ENCODE measurements at places on chromosomes 6 and 20. TPM values are rescaled to one million over a fixed set of nuclear protein-coding genes. Genes with fewer than 3 reads are reported as not detected.

DNA sequence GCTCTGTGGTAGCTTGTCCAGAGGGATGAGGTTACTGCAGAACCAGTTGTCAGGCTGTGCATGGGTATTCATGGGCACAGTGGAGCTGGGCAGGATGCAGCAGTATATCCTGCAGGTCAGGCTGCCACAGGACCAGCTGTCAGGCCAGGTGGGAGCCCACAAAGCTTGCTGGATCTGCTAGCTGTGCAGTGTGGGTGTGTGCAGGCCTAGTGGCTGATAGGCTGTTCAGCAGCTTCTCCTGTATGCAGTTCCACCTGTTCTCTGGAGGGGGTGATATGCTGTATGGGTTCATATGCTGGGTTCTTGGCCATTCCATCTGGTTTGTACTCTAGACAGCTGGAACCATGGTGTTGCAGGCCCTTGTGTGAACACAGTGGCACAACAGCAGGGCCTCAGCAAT is 40.6 kb upstream of the TPD52L1 start:
- no peak for DNase-seq

DNA sequence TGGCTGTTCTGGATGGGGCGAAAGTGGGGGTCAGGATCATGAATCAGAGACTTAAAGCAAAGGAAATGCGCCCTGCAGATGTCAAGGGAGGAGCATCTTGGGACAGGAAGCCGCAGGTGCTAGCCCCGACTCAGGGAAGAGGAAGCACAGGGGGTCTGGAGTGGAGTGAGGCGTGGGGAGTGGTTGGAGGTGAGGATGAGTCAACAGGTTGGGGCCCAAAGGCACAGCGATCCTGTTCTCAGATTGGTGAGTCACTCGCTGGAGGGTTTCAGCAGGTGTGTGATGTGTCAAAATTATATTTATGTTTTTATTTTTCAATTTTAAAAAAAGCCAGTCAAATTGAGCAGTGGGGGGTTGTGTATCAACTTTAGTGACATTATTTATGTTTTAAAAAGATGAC is 19.0 kb downstream of the PACSIN1 start:
- no peak for DNase-seq

DNA sequence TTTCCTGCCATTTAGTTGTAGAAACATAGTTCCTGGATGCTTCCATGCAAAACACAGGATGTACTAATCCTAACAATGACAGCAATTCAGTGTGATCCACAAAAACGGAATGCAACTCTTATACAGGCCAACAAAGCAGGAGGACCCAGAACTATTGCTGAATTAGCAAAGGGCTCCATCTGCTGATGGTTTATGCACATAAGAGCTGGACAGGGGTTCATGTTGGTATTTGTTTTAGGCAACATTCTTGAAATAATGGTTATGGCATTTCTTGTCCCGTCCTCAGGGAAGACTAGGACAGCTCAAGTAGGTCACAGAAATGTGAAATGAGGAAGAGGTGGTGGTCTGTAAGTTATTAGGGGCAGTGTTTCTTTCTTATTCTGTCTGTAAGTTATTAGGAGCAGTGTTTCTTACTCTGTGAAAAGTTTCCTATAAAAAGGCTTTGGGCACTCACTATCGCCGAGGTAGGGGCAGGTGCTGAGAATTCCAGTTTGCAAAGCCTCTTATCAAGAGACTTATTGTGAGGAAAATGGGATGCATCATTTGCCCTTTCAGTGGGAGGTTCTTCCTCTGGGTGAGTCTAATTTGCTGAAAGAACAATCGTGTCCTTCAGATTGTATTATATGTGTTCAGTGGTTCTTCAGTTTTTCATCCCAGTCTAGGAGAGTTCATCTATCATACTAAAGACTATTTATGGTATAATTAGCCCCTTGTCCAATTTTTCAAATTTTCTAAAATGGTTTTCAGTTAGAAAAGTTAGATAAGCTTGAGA is 171.1 kb downstream of the MCHR2 start:
- peak; percentile 61 for DNase-seq

AVP gene
- total RNA-seq = not detected

- DNase-seq = no peak
These were observed 37.4 kb upstream of the RIPPLY2 start for GRCh38 chr6:83815631-83816272.

DNA sequence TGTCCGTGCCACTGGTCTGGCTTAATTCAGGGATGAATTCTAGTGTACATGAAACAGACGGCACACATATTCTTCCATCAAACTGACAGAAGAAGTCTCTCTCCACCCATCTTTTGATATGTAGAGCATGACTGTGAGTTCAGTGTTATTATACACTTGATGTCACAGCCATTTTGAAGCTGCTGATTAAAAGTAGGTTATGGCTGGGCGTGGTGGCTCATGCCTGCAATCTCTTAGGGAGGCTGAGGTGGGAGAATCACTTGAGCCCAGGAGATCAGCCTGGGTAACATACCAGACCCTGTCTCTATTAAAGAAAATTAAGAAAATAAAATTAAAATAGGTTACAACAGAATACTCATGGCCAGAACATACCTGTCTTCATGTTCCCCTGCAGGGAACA is 20.7 kb downstream of the C6orf15 start:
- no peak for DNase-seq

GRCh38 chr20:35344354-35344837 is 52.2 kb upstream of the FAM83C start:
- no peak for DNase-seq

- no peak for DNase-seq
These were observed 47.4 kb upstream of the CCDC28A start for GRCh38 chr6:138726066-138726756.

DNA sequence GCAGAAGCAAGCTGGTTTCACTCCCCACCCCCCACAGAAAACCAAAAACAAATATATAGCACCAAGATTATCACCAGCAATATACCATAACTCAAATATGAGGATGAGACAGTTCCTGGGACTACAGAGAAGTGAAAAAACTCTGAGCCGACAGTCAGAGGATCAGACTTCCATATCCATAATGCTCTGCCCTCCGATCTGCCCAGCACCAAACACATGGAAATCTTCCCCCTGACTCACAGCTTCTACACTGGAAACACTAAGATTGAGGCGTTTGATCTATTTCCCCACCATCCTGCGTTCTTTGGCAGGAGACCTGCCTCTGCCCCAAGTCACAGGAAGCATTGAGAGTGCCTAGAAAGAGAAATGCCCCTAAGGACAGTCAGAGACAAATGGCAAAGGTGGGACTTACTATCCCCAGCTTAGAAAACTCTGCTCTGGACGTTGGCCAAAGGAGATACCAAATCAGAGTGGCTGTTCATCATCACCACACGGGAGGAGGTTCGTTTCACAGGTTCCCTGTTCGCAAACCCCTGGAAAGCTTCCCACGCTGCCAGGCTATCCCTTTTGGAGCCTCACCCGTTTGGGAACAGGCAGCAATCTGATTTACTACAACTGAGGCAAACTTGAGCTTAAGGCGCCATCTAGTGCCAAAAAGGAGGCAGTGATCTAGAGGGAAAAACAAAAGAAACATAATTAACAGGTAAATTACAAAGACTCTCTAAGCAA is 48.7 kb upstream of the SRSF6 start:
- DNase-seq = peak; percentile 56

SPATS1 gene
- total RNA-seq = not detected

- no peak for DNase-seq
These were observed 84.0 kb downstream of the FARS2 start for GRCh38 chr6:5345324-5345723.

DNA sequence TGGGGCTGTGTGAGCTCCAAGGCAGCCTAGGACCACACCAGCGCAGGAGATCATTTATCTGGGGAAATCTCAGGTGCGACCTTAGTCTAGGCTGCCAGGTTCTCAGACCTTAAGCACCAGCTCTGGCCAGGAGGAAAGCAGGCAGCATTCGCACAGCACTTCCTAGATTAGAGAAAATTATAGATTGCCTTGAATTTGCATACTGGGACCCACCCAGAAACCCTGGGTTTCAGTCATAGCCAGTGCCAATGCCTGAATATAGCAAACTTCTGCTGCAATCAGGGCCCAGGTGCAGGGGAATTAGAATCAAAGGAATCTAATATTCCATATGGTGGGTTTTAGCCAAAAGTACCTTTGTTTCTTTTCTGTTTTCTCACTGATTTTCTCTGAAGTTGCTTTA is 204.3 kb upstream of the CST7 start:
- no peak for DNase-seq

DNA sequence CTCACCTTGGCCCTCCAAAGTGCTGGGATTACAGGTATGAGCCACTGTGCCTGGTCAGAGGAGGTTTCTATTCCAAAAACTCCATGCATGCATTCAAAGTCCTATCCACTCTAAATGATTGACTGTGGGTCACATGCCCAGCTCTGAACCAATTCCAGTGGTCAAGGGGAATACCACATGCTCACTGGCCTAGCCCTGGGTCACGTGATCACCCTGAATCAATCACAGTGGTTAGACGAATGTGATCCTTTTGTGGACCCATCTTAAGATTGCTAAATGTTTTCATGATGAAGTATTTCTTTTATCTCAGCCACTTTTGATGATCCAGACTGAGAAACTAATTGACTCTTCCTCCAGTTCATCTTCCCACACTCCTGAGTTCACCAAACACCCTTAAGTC is 475.8 kb downstream of the PREX1 start:
- no peak for DNase-seq

All from Caco-2 (cell line).